ENCODE measurements at places on chromosomes 5 and 9.

DNA sequence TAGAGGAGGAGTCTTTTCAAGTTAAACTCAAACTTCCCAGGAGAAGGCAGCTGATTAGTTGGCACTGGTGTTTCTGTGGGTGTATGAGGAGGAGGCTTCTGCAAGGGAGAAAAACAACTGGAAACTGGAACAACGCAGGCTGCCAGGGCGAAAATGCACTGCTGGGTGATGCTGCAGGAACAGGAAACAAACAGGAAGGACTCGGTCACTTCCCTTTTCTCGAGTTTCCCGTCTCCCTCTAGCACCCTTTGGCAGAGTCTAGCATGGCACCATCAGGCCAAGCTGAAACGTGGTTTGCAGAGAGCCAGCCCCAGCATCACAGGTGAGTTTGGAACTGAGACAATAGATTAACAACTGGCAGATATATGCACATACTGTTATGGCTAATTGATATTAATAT, 77.5 kb upstream of the CAST start:
- no peak for DNase-seq

DNA sequence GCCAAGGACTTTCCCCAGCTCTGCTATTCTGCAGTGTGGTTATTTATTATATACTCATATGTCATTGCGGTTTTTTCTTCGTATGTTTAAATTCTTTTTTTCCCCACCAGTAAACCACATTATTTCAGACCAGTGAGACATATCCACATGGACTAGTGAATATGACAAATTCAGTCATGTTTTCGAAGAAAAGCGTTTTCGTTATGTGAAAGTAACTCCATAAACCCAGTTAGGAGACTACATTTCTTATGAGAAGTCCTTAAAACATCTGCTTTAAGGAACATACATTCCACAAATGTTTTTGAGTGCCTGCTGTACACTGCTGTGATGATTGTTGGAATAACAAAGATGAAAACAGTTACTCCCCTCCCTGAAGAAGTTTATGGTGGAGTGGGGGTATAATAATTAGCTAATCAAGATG, 591.8 kb upstream of the CLINT1 start:
- no peak for DNase-seq

DNA sequence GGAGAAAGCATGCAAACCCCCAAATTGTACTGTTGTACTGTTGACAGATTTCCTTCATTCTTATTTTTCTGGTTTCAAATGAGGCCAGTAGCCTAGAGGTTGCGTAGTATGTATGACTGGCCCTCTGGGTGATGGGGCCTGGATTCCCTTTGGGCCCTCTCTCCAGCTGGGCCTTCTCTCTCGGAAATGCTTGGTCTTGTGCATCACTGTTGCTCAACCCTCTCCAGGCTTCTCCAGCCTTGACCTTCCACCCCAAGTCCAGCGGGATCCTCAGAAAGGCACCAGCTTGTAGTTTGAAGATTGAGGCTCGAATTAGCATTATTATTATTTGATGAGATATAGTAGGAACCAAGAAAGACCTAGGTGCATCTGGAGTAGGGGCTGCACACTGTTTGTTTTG, 87.0 kb downstream of the ANGPTL2 start:
- no peak for DNase-seq

- DNase-seq = no peak
These were observed 3.7 kb upstream of the GTF3C5 start for GRCh38 chr9:133027134-133027533.

GRCh38 chr9:81377921-81378320, 311.4 kb downstream of the TLE1 start:
- DNase-seq = no peak

DNA sequence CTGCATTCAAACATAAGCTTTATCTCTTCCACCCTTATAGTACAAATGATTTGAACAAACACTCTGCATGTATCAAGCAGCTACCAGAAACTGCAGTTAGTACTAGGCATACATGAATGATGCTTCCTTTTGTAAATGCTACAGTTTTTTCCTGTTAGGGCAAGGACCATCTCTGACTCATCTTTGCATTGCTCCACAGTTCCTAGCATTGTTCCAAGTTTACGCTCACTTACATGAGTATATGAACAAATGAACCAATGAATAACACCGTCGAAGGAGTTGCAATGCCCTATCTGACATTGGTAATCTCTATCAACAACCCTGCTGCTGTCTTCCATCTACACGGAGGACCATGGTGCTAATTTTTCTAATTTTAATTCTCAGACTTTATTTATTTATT, 2.1 kb upstream of the ALDH7A1 start:
- no peak for DNase-seq

- DNase-seq = no peak
These were observed 8.4 kb downstream of the SLC36A3 start for GRCh38 chr5:151295138-151295537.

- DNase-seq = no peak
These were observed 35.8 kb downstream of the VLDLR start for GRCh38 chr9:2657427-2657826.

- peak; percentile 84 for DNase-seq
These were observed 101.7 kb downstream of the GDNF start for GRCh38 chr5:37738057-37738691.
